ENCODE measurements at places on chromosomes 1 and 21.

DNA sequence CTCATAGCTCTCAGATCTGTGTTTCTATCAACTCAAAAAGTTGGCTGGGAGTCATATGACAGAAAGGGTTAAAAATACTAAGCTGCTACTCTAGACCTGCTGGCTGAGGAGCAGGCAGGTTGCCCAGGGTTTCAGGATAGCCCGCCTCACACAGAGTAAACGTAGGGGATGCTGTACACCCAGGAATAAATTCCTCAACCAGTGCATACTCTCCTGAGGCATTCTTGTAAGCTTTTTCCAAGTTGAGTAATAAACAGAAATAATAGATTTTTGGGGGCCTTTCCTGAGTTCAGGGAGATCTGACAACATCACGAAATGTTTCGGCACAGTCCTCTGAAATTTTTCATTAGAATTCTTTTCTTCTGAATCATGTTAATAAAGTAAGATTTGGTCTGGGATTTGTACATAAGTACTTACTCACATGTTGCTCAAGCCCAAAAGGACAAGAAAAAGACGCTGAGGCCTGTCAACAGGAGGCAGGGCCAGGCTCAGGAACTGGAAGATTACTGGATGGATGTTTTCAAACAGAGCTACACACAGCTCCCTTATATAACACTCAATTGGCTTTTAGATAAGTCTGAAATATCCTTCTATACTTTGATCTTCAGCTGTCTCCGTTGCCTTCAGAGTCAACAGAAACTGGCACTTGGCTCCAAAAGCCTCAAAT is 41.0 kb downstream of the TGFBR3 start:
- no peak for DNase-seq

DNA sequence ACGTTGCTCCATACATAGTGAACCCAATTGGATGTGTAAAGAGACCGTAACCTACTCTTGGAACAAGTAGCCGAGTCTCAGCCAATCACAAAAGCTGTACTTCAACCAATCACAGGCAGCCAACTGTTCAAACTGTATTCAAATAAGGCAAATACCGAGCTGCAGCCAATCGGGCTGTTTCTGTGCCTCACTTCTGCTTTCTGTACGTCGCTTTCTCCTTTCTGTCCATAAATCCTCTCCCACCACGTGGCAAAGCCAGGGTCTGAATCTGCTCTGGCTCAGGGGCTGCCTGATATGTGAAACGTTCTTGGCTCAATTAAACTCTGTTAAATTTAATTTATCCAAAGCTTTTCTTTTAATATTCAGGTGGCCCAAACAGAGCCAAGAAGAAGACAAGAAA is 210.3 kb downstream of the URB2 start:
- DNase-seq, result no peak

- no peak for DNase-seq
Observed at GRCh38 chr1:94539496-94539895, 2.1 kb downstream of the F3 start.

DNA sequence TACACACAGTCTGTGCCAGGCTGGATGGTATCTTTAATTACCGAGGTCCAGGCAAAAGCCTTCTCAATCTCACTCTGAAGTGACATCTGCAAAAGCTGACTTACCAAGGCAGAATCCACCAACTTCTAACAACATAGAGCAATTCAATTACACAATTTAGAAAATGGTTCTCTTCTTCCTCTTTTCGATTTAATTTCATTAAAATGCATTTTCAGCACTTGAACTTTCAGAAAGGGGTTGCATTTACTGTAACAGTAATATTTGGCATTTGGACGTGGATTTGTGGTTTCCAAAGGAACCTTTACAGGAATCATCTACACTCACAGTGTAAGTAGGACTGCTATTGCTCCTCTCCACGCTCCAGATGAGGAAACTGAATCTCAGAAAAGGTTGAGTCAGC is 53.3 kb downstream of the ERO1B start:
- DNase-seq, result no peak

GRCh38 chr1:92973203-92973897 is 12.1 kb upstream of the DIPK1A start:
- no peak for DNase-seq

Measured in hematopoietic multipotent progenitor cell treated with erythropoietin and hydrocortisone succinate and interleukin-3 and kit ligand, for 17 days (in vitro differentiated cells).